ENCODE measurements at places on chromosomes 13 and 19. TPM values are rescaled to one million over a fixed set of nuclear protein-coding genes. Genes with fewer than 3 reads are reported as not detected.

Gene C5AR2
- not detected for total RNA-seq

Gene SBNO2
- 17.1 TPM for total RNA-seq

Gene S1PR4
- total RNA-seq, result not detected

Gene IFNL1
- total RNA-seq, result not detected

Gene ICAM3
- 2.8 TPM for total RNA-seq

Gene TLE2
- total RNA-seq, result 3.7 TPM

Gene FUT3
- 23.9 TPM for total RNA-seq

Gene FUT1
- total RNA-seq, result not detected

GRCh38 chr13:48069573-48069972 is 25.3 kb downstream of the MED4 start:
- DNase-seq, result no peak

DNA sequence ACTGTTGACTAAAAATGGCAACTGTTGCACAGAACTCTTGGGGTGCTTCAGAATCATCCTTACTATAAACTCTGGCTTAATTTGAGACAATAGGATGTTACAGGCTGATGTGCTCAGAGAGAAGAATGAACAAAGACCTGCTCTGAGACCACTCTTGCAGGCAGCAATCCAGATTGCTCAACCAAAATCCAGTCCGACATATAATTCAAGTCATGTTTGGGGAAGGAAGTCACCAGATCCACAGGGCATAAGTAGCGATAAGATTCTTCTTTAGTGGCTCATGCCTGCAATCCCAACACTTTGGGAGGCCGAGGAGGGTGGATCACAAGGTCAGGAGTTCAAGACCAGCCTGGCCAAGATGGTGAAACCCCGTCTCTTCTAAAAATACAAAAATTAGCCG is 20.6 kb downstream of the MTMR6 start:
- DNase-seq, result no peak

- no peak for DNase-seq
These were observed 19.7 kb downstream of the RANBP3 start for GRCh38 chr19:5958074-5958850.

GRCh38 chr19:45071969-45072790 is 4.1 kb downstream of the ZNF296 start:
- DNase-seq, result no peak

DNA sequence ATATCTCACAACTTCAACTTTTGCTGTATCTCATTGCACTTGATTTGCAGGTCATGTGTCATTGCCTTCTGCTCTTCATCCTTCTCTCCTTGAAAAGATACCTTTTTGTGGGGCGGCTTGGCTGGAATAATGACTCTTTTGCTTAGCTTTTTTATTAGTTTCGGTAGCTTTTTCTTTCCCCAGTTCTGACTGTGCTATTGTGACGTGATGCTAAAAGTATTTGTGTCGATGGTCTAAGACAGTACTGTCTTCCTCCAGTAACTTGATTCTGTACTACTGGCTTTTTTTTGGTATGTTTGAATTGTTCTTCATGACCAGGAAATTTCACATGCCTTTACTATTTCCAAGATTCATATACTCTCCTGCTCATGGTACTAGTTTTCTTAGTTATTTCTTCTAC is 63.1 kb downstream of the SLITRK1 start:
- DNase-seq, result no peak

GRCh38 chr19:21474671-21475181 is 30.7 kb upstream of the ZNF429 start:
- DNase-seq, result no peak

DNA sequence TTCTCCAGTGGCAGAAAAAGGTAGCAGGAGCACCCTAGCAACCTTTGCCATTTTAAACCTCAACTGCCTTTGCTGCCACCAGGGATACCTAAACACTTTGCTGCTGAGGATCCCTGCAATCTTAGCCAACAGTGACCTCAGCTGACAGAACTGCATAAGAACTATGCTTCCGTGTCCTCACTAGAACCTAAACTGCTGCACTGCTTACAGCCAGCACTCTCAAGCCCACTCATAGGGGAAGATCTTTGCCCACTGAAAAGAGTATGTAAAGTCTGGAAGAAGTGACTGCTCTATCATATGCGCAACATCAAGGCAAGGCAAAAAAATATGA is 270.0 kb upstream of the PCDH20 start:
- no peak for DNase-seq

- DNase-seq, result no peak
These were observed 50.4 kb downstream of the NAA16 start for GRCh38 chr13:41361491-41361890.
